ENCODE measurements at places on chromosomes 11 and 22. TPM values are rescaled to one million over a fixed set of nuclear protein-coding genes. Genes with fewer than 3 reads are reported as not detected.

- H3K4me1 ChIP-seq, result no peaks in the 10 kb centered on the region
- H3K36me3 ChIP-seq, result no peaks in the 10 kb centered on the region
- no peaks in the 10 kb centered on the region for H3K27me3 ChIP-seq
- no peak overlapping the region for H3K4me3 ChIP-seq
These were observed 204.7 kb downstream of the ST3GAL4 start for GRCh38 chr11:126560221-126560620.

DNA sequence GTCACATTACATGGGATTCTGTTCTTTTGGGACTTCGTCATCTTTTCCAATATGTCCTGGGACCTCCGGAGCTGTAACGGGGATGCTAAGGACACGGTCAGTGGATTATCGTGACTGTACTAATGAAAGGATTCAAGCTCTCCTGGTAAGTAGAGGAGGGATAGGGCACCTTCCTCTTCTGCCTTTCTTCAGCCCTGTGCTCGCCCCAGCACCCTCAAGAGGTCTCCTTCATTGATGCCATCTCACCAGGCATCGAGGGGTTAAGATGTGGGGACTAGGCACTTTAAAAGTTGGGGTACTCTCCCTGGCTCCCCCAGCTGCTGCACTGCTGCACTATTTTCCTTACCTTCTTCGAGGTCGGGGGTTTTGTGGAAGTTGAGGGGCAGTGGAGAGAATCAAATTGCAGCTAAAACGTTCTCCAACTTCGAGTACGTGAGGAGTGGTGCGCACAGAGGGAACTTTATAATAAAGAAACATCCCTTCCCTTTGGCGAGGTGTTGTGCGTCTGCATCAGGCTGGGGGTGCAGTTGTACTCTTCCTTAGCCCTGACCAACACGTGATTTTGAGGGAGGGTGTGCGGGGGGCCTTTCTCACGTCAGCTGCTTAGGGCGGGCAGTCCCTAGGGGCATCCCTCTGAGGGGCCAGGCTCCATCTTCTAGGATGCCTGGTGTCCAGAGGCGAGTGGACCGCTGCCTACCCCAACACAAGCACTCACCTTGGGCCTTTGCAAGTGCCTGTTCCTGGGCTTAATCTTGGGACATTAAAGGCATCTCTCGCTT lies 96.1 kb downstream of the GRAMD1B start:
- no peaks in the 10 kb centered on the region for H3K36me3 ChIP-seq
- no peak overlapping the region for H3K27ac ChIP-seq
- H3K4me3 ChIP-seq, result no peak overlapping the region
- H3K27me3 ChIP-seq, result no peaks in the 10 kb centered on the region

DNA sequence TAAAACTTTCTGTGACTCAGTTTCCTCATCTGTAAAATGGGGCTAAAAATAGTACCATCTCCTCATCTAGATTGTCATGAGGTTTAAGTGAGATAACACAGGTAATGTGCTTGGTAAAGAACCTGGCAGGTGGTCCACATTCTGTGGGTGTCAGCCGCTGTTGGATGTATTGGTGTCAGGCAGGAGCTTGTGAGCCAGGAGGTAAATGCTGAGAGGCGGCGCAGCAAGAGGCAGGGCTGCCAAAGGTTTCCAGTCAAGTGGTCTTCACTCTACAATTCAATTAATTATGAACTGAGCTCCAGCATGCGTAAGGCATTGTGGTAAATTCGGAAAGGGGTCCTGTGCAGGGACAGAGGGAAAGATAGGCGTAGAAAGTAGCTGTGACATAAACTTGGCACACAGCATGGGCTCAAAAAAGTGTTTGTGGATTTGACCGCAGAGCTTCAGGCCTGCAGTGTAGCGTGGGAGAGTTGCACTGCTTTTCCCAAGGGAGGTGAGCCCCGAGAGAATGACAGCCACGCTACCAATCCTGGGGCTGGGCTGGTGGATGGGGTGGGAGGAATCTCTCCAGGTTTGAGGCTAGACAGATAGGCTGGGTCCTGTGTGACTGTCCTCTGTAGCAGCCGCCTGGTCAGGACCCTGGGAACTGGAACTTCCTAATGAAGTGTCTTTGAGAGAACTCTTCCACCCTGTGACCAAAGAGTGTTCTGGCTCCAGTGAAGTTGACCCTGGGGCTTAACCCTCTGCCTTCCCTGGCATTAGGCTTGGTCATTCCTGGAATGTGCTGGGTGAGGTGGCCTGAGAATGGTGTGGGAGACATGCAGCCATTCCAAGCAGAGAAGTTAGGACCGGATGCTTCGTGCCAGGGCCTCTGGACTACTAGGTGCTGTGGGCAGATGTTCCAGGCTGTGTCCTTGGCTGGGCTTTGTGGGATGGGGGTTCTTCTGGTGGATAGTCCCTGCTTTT lies 122.4 kb downstream of the FEZ1 start:
- H3K4me3 ChIP-seq, result no peak overlapping the region
- DNase-seq, result no peak
- H3K27ac ChIP-seq, result no peak overlapping the region
- no peaks in the 10 kb centered on the region for H3K27me3 ChIP-seq
- H3K36me3 ChIP-seq, result no peaks in the 10 kb centered on the region

- H3K27me3 ChIP-seq, result no peaks in the 10 kb centered on the region
- no peaks in the 10 kb centered on the region for H3K4me1 ChIP-seq
- peak overlapping the region; percentile 66 for H3K4me3 ChIP-seq
- H3K36me3 ChIP-seq, result no peaks in the 10 kb centered on the region
These were observed 632 bp upstream of the CCDC34 start for GRCh38 chr11:27363576-27364117.

GRCh38 chr11:34273099-34273498 lies 84.7 kb downstream of the ABTB2 start:
- H3K36me3 ChIP-seq, result no peaks in the 10 kb centered on the region
- no peak overlapping the region for H3K4me3 ChIP-seq
- DNase-seq, result no peak

DNA sequence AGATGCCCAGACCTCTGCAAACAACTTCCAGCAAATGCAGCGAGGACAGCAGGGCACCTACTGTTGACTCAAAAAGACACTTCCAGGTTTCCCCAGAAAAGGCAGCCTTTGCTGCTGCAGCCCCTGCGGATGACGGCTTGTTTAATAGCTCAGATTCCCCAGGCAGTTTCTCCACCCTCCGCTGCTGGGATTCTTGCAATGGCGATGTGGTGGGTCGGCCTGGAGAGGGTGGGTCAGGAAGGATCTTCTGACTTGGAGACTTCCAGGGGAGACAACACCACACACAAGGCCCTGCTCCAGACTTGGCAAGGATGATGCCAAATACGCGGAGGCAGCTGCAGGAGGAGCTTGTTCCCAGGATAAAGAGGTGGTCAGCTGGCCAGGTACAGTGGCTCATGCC lies 17.9 kb upstream of the TREH start:
- no peaks in the 10 kb centered on the region for H3K4me1 ChIP-seq
- H3K4me3 ChIP-seq, result no peak overlapping the region
- H3K27me3 ChIP-seq, result no peaks in the 10 kb centered on the region
- H3K27ac ChIP-seq, result no peak overlapping the region
- no peak for DNase-seq

- no peak overlapping the region for H3K4me3 ChIP-seq
- H3K27ac ChIP-seq, result no peak overlapping the region
- no peak for DNase-seq
- no peaks in the 10 kb centered on the region for H3K4me1 ChIP-seq
- no peaks in the 10 kb centered on the region for H3K36me3 ChIP-seq
These were observed 12.6 kb upstream of the ANO1 start for GRCh38 chr11:70065318-70066135.

DNA sequence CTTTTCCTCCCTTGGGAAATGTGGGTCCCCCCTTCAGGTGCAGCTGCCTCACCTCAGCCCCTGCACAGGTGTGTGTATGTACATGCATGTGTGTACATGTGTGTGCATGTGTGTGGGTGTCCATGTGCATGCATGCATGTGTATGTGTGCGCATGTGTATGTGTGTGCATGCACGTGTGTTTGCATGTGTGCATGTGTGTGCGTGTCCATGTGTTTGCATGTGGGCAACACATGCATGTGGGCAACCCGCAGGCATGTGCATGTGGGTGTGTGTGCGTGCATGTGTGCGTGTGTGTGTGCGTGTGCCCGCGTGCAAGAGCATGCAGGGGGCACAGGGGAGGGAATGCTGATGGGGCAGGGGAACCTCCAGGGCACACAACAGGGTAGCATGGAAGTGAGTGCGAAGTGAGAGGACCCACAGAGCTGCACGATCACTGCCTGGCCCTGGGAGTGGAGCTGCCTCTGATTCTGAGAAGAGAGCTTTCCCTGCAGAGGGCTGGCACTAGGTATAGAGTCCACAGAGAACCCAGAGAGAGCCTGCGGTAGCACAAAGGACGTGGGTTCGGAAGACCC lies 14.6 kb upstream of the BAIAP2L2 start:
- H3K27ac ChIP-seq, result no peak overlapping the region
- no peak overlapping the region for H3K4me3 ChIP-seq
- no peaks in the 10 kb centered on the region for H3K4me1 ChIP-seq
- no peak for DNase-seq
- H3K27me3 ChIP-seq, result no peaks in the 10 kb centered on the region

- H3K27me3 ChIP-seq, result no peaks in the 10 kb centered on the region
- H3K36me3 ChIP-seq, result no peaks in the 10 kb centered on the region
- no peak overlapping the region for H3K27ac ChIP-seq
- no peak for DNase-seq
- H3K4me3 ChIP-seq, result no peak overlapping the region
These were observed 5.6 kb downstream of the ETS1 start for GRCh38 chr11:128581561-128582272.

GRCh38 chr11:133795088-133795487 lies 50.2 kb downstream of the SPATA19 start:
- H3K27me3 ChIP-seq, result no peaks in the 10 kb centered on the region
- DNase-seq, result no peak
- no peak overlapping the region for H3K4me3 ChIP-seq
- no peaks in the 10 kb centered on the region for H3K4me1 ChIP-seq
- no peak overlapping the region for H3K27ac ChIP-seq

DNA sequence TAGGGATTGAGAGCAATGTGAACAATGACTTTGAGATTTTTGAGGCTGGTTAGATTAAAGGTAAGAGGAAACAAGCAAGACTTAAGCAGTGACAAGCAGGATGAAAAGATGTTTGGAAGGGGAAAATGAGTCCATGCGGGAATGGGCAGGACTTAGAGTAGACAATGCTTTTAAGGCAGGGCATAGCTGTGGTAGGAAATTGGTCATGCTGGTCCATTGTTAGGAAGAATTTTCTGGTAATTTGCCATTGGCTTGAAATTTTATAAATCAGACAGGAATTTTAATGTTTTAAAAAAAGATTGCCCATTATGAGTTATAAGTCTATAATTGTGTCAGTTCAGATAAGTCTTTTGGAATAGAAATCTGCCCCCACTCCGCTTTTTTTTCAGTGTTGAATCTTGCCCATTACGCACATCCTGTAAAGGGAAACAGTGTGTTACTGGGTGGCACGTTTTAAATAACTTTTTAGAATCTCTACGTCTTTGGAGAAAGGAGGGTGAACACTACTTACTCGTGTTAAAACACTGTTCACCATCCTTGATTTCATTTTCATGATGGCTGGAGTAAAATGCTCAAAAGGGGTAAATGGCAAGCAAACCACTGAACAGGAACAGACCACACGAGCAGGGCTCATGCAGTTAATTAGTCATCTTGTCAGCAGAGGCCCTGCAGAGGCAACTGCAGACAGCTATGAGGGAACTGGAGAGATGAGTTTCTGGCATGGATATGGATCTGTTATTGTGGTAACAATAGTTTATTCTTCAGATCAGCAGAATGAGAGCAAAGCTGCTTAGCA lies 25.0 kb downstream of the SWAP70 start:
- DNase-seq, result no peak
- H3K4me1 ChIP-seq, result peaks cover 2% of the 10 kb centered on the region
- no peaks in the 10 kb centered on the region for H3K36me3 ChIP-seq
- H3K27me3 ChIP-seq, result no peaks in the 10 kb centered on the region

- H3K27ac ChIP-seq, result no peak overlapping the region
- no peak overlapping the region for H3K4me3 ChIP-seq
- no peaks in the 10 kb centered on the region for H3K36me3 ChIP-seq
- no peaks in the 10 kb centered on the region for H3K27me3 ChIP-seq
These were observed 3.6 kb upstream of the MRPL23 start for GRCh38 chr11:1943576-1943975.

DNA sequence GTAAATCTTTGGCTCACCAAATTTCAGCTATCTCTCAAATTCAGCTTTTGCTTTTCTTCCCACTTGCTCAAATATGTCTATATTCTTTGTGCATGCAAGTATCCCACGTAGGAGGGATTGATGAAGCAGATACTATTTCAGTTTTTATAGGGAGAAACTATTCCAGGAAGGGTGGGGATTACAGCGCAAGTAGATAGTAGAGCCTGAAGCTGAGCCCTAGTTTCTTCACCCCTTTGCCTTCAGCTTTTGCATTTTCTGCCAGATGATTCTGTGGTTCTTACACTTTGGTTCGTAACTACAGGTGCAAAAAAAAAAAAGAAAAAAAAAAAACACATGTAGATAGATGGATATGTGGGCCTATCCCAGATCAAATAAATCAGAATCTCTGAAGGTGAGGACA lies 3.1 kb upstream of the ACP2 start:
- DNase-seq, result no peak
- H3K27ac ChIP-seq, result no peak overlapping the region
- no peak overlapping the region for H3K4me3 ChIP-seq
- no peaks in the 10 kb centered on the region for H3K27me3 ChIP-seq
- H3K4me1 ChIP-seq, result peaks cover 18% of the 10 kb centered on the region

GRCh38 chr11:25659706-25660105 lies 672.2 kb upstream of the ANO3 start:
- no peak for DNase-seq
- H3K36me3 ChIP-seq, result no peaks in the 10 kb centered on the region
- H3K27ac ChIP-seq, result no peak overlapping the region
- no peaks in the 10 kb centered on the region for H3K27me3 ChIP-seq

- no peaks in the 10 kb centered on the region for H3K27me3 ChIP-seq
- no peaks in the 10 kb centered on the region for H3K4me1 ChIP-seq
- H3K27ac ChIP-seq, result no peak overlapping the region
- no peak overlapping the region for H3K4me3 ChIP-seq
These were observed 14.3 kb upstream of the OR10D3 start for GRCh38 chr11:124168796-124169195.

DNA sequence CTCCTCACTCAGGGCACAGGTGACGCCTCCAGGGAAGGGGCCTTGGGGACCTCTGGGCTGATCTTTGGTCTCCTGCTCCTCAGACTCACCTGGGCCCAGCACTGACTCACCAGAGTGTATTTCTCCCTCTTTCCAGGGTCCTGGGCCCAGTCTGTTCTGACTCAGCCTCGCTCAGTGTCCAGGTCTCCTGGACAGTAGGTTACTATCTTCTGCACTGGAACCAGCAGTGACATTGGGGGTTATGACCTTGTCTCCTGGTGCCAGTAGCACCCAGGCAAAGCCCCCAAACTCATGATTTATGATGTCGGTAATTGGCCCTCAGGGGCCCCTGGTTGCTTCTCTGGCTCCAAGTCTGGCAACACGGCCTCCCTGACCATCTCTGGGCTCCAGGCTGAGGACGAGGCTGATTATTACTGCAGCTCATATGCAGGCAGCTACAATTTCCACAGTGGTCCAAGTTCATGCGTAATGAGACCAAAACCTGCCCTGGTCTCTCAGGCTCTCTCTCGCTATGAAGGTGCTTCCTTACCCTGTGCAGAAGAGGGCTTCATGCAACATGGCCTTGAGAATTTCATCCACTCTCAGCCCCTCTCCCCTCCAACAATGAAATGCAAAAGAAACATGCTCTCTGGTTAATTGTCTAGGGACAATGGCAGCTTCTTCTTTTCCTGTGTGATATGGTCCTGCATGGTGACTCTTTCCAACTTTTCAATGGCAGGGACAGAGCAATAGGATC lies 21.0 kb upstream of the PRAME start:
- no peak overlapping the region for H3K4me3 ChIP-seq
- no peaks in the 10 kb centered on the region for H3K36me3 ChIP-seq
- H3K27me3 ChIP-seq, result no peaks in the 10 kb centered on the region
- no peaks in the 10 kb centered on the region for H3K4me1 ChIP-seq
- no peak for DNase-seq

Gene OR2D2
- polyA plus RNA-seq, result not detected

Gene KCTD14
- 0.73 TPM for polyA plus RNA-seq

Gene DMC1
- 0.82 TPM for polyA plus RNA-seq

Gene E2F8
- polyA plus RNA-seq, result 0.35 TPM

Gene DCHS1
- 20.2 TPM for polyA plus RNA-seq

Gene DBX1
- polyA plus RNA-seq, result not detected

Gene RCOR2
- 0.94 TPM for polyA plus RNA-seq

Data from ovary (tissue), 10 donors.